ENCODE measurements at places on chromosomes 6 and 20. TPM values are rescaled to one million over a fixed set of nuclear protein-coding genes. Genes with fewer than 3 reads are reported as not detected.

The FERMT1 gene
- 0.14 TPM for total RNA-seq

The C6orf141 gene
- total RNA-seq, result 0.91 TPM

The CBLN4 gene
- total RNA-seq, result not detected

The OLIG3 gene
- not detected for total RNA-seq

DNA sequence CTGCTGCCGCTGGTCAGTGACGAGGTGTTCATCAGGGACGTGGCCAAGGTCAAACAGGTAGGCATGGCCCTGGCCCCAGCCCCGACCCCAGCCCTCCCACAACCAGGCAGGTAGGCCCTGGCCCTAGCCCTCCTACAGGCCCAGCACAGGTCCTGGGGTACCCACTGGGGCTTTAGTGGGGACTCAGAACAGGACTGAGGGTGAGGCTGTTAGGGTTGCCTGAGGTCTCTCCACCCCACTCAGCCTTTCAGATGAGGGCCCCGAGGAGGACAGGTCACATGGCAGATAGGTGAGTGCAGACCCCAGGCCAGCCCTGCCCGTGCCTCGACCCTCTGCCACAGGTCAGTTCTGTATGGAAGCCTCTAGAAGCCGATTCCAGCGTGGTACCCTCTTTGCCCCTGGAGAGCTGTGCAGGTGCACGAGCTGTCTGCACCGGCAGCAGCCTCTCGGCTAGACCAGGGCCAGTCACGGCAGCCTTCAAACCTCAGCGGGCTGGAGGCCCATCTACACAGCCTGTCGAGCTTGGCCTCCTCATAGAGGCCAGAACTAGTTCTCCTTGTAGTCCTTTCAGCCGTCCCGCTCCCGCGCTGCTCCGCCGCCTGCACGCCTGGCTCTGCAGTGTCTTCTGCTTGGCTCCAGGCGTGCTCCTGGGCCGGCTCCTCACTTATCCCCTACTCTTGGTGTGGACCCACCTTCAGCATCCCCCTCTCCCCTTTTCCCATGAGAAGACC is 35.5 kb downstream of the PYGB start:
- H3K27me3 ChIP-seq, result no peaks in the 10 kb centered on the region
- H3K4me3 ChIP-seq, result no peak overlapping the region
- peaks cover 11% of the 10 kb centered on the region for H3K36me3 ChIP-seq
- DNase-seq, result no peak

- no peaks in the 10 kb centered on the region for H3K36me3 ChIP-seq
- H3K4me3 ChIP-seq, result no peak overlapping the region
- no peaks in the 10 kb centered on the region for H3K27me3 ChIP-seq
- no peak overlapping the region for H3K27ac ChIP-seq
- H3K4me1 ChIP-seq, result peaks cover 7% of the 10 kb centered on the region
Measured at GRCh38 chr6:90493332-90493731, 93.5 kb downstream of the MAP3K7 start.

GRCh38 chr20:36098364-36098763 is 56.2 kb upstream of the EPB41L1 start:
- H3K4me1 ChIP-seq, result peaks cover 7% of the 10 kb centered on the region
- H3K4me3 ChIP-seq, result no peak overlapping the region
- no peaks in the 10 kb centered on the region for H3K36me3 ChIP-seq
- H3K27me3 ChIP-seq, result peaks cover 10% of the 10 kb centered on the region
- no peak for DNase-seq
- no peak overlapping the region for H3K27ac ChIP-seq

GRCh38 chr6:28337121-28337520 is 1.2 kb upstream of the ZSCAN31 start:
- no peak for DNase-seq
- H3K36me3 ChIP-seq, result peaks cover 4% of the 10 kb centered on the region
- H3K27ac ChIP-seq, result no peak overlapping the region
- H3K27me3 ChIP-seq, result no peaks in the 10 kb centered on the region

- DNase-seq, result no peak
- no peaks in the 10 kb centered on the region for H3K27me3 ChIP-seq
- H3K36me3 ChIP-seq, result no peaks in the 10 kb centered on the region
- H3K27ac ChIP-seq, result no peak overlapping the region
Measured at GRCh38 chr6:42177514-42178364, 4.6 kb downstream of the GUCA1A start.

GRCh38 chr20:37650661-37651060 is 43.2 kb upstream of the CTNNBL1 start:
- H3K4me1 ChIP-seq, result no peaks in the 10 kb centered on the region
- no peak overlapping the region for H3K27ac ChIP-seq
- H3K27me3 ChIP-seq, result peaks cover 22% of the 10 kb centered on the region
- no peak for DNase-seq
- H3K4me3 ChIP-seq, result no peak overlapping the region
- no peaks in the 10 kb centered on the region for H3K36me3 ChIP-seq

DNA sequence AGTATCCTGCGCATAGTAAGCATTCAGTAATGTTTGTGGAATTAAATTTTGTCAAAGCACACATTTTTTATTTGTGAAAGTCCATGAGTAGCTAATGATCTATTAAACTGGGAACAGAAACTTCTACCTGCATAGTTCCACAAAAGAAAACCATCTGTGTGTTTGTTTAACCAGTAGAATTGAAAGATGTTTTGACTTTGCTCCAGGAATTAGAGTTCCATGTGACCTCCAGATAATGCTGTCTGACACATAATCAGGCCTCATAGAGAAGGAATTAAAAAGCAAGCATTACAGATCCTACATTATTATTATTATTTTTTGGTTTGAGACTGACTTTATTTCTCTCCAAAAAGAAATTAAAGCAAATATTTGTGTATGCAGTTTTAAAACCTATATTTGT is 126.5 kb downstream of the PACRG start:
- H3K27me3 ChIP-seq, result no peaks in the 10 kb centered on the region
- no peaks in the 10 kb centered on the region for H3K4me1 ChIP-seq
- no peak overlapping the region for H3K27ac ChIP-seq
- H3K4me3 ChIP-seq, result no peak overlapping the region

DNA sequence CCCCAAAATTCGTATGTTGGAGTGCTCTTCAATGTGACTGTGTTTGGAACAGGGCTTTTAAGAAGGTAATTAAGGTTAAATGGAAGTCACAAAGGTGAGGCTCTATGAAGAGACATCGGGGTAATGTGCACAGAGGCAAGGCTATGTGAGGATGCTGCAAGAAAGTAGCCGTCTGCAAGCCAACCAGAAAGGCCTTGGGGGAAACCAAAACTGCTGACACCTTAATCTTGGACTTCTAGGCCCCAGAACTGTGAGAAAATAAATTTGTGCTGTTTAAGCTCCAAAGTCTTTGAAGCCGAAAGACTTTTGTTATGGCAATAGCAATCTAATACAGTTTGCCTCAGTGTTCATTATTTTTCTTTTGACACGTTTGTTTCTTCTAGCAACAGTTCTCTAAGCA is 2.4 kb upstream of the IRAK1BP1 start:
- DNase-seq, result no peak
- H3K27me3 ChIP-seq, result no peaks in the 10 kb centered on the region
- H3K27ac ChIP-seq, result no peak overlapping the region

Measured in activated naive CD4-positive, alpha-beta T cell treated with anti-CD3 and anti-CD28 coated beads for 36 hours (primary cell).